ENCODE measurements at places on chromosomes 13 and 19.

GRCh38 chr19:46376241-46377153 lies 29.6 kb downstream of the PPP5C start:
- no peak for DNase-seq

DNA sequence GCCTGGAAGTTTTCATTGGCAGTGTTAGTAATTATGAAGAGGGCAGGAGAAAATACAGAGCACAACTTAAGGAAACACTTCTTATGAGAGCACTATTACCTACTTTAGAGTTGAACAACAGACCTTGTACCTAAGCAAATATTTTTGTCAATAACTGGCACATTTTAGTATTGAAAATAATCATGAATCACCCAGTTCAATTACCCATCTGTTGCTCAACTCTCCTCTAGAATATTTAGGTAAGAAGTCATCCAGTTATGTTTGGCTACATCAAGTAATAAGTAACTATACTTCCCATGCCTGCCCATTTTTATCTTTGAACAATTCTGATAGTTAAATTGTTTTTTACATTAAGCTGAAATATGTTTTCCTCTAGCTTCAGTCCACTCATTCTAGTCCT lies 893.4 kb downstream of the DIAPH3 start:
- no peak for DNase-seq

- DNase-seq: peak; percentile 87
Measured at GRCh38 chr19:8209462-8210378, 550 bp downstream of the CERS4 start.

DNA sequence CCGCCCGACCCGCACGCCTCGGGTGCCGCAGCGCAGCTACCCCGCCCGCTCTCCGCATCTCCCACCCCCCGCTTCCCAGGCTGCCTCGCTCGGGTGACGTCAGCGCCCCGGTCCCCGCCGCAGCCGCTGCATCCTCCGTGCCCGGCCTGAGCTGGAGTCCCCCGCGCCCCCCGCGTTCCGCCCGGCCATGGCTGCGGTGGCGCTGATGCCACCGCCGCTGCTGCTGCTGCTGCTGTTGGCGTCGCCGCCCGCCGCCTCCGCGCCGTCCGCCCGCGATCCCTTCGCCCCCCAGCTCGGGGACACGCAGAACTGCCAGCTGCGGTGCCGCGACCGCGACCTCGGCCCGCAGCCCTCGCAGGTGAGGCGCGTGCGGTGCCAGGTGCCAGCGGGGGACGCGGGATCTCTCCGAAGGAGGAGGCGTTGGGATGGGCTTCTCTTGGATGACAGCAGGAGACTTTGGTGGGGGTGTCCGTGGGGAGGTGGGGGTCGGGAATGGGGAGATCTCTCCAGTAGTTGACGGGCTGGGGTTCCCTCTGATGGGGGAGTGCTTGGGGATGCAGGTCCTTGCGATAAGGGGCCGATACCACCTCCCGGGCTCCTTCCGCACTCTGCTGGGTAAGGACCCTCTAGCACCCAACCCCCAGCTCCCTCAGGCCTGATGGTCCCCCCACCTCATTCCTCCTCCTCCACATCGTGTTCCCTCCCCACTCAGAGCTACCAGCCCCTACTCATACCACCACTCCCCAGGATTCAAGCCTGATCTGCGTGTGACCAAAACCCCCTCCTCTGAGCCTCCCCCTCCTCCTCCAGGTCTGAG lies at the start of gene TMEM59L:
Gene TMEM59L (plus strand): TSS at position 99 of the 817 bp plus-strand sequence. CDS start 89 bp downstream, at position 188.
- DNase-seq: no peak

DNA sequence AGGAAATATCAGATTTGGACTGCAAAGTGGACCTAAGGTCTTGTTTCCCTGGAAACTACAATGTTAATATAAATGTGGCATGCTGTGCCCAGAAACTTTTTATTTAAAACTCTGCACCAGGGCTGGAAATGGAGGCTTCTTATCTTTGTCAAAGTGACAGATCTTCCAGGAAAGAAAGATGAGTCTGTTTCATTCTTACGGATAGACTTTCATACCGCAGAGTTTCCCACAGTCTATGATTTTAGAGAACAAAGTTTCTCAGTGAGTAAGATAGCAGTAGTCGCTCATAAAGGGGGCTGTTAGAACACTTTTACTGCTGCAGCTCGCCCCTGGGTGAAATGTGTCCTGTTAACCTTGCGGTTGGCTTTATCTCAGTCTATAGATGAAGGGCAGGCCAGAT lies 6.7 kb downstream of the CLEC11A start:
- DNase-seq: no peak

GRCh38 chr19:33394723-33395560 lies 21.4 kb downstream of the CEBPG start:
- no peak for DNase-seq

DNA sequence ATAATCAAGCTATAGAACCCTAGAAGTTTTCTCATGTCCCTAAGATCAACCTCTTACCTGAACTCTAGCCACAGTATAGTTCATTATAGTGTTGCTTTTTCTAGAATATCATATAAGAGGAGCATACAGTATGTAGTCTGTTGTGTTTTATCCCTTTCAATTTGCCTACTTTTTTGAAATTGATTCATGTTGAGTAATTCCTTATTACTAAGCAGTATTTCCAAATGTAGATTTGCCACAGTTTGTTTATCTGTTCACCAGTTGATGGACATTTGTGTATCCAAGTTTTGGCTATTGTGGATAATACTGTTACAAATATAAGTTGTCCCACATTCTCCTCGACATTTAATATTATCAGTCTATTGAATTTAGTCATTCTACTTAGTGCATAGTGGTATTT lies 138.0 kb downstream of the LMO7 start:
- no peak for DNase-seq

- DNase-seq: no peak
Measured at GRCh38 chr13:31242916-31243315, 43.1 kb downstream of the B3GLCT start.

DNA sequence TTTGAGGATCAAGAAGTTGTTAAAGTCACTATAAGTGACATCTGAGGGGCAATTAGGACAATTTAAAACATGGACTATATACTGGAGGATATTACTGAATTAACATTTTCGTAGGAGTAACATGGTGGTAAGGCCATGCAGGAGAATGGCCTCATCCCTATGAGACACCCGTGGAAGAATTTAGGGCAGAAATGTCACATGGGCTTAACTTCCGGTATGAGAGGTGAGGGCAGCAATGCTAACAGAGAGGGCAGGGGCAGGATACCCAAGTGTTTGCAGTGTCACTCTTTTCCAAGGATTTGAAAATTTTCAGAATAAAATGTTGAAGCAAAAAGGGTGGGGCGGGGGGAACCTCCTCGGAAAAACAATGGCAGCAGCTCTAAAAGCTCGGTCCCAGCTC lies 23.6 kb downstream of the RANBP3 start:
- DNase-seq: no peak

GRCh38 chr13:25574437-25575411 lies 202.9 kb downstream of the ATP8A2 start:
- DNase-seq: peak; percentile 45

DNA sequence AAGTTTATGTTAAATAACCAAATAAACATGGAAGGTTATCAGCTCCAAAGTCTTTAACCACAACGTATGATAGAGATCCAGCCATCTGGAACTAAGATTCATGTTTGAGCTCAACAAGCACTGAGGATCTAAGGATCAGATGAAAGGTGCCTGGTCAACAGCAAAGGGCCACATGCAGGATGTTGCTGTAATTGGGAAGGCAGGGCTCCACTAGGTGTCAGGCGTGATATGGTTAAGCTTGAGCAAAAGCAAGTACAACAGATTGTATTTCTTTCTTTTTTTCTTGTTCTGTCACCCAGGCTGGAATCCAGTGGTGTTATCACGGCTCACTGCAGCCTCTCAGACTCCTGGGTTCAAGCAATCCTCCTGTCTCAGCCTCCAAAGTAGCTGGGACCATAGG lies 12.0 kb downstream of the EBPL start:
- no peak for DNase-seq

DNA sequence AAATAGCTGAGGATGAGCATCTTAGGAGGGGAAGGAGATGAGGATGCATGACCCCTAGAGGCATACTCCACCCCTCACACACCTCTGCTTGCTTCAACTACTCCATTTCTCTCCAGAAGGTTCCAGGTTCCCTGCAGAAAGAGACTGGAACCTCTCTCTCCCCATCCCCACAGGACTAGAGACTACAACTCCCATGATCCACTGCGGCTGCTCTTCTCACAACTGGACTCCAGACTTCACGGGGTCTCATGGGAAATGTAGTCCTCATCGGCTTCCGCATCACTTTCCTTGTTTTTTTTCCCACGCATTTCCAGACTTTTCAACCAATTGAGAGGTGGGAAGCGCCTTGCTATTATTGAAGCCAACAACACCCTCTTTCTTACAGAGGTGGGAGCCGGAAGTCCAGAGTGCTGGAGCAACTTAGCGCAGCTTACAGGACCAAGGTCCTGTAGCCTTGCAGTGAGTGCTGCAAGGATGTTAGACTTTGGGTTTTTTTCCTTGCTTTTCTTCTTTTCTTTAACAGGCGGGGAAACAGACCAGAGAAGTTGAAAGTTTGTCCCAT lies 13.9 kb upstream of the CACNG6 start:
- peak; percentile 19 for DNase-seq

- DNase-seq: no peak
Measured at GRCh38 chr13:80923907-80924306, 583.0 kb upstream of the SPRY2 start.

- no peak for DNase-seq
Measured at GRCh38 chr13:82963226-82964099, 918.8 kb downstream of the SLITRK1 start.

- peak; percentile 76 for DNase-seq
Measured at GRCh38 chr19:14091081-14091812, 696 bp upstream of the SAMD1 start.

GRCh38 chr13:100240109-100240779 lies 151.4 kb downstream of the PCCA start:
- no peak for DNase-seq

DNA sequence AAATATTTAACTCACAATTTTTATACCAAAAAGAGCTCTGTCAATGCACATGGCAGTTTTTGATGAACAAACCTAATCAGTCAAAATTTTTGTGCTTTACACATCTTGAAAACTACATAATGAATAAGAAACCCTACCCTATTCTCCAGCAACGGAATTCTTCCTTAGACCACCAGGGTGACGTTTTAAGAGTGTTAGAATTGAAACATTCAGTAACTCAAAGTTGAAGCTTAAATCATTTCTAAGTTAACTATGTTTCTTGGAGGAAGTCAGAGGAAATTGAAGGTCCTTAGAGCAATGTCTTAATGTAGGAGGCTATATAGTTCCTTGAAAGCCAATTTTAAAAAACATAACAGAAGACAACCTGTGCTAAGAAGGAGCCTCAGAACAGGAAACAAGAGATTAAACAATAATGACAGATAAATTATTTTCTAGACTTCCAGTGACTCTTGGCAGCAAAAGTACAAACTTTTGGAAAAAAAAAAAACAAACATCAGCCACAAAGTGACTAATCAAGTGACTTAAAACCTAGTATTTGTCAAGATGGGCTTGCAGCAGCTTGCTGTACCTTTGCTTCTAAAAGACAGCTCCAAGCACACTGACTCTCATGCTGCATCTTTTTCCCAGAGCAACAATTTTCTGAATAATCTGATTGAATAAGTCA lies 6.2 kb downstream of the SPRY2 start:
- DNase-seq: no peak

DNA sequence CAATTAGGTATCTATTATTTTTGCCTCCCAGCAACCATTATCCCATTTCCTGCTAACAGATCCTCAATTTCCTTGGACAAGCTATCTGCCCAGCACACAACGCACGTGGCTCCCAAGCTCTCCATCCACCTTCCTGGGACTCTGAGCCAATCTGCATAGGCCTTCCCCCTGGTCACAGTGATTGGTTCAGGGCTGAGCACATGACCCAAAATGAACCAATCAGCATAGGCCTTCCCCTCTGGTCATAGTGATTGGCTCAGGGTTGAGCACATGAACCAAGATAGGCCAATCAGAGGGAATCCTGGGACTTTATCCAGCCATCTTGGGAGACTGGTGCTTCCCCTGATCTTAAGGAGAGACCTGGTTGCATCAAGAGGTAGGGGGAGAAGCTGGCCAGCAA lies 5.8 kb downstream of the CPAMD8 start:
- DNase-seq: no peak

DNA sequence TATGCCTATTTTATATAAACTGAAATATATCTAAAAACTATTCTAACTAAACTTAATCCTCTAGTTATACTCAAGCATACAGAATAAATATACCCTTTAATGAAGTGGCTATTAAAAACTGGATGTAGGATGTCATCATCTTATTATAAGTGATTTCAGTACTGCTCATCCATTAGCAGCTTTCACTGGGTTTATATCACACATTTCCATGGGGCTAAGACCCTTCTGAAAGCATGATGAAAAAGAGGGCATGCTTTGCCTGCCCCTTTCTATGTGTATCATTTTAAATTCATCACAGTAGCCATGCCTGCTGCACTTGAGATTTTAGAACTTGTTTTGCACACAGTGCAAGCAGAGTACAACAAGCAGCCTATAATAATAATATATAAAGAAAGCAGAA lies 477.5 kb downstream of the SLITRK6 start:
- no peak for DNase-seq

DNA sequence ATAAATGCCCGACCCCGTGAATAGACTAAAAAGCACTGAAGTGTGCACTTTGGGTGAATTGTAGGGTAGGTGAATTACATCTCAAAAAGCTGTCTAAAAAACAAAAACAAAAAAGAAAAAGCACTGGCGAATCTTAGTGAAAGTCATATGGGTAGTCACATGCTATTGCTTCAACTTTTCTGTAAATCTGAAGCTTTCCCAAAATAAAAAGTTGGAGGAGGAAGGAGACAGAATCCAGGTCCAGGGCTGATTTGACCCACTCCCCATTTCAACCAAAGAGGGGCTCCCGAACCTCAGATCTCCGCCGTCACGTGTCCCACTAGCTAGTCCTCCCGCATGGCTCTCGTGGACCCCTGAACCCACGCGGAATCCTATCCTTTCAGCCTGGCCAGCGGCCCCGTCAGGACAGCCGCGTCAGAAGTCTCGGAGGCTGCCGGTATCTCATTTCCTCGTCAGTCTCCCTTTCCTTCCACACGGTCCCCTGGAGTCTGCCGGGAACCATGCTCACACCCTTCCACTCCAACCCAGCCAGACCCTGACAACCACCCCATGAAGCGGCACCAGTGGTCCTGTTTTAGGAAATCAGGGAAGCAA lies 6.1 kb downstream of the PPP1R12C start:
- DNase-seq: no peak

GRCh38 chr13:107185889-107186288 lies 618.0 kb upstream of the ARGLU1 start:
- no peak for DNase-seq

GRCh38 chr13:78215458-78216108 lies 297.0 kb upstream of the EDNRB start:
- no peak for DNase-seq

DNA sequence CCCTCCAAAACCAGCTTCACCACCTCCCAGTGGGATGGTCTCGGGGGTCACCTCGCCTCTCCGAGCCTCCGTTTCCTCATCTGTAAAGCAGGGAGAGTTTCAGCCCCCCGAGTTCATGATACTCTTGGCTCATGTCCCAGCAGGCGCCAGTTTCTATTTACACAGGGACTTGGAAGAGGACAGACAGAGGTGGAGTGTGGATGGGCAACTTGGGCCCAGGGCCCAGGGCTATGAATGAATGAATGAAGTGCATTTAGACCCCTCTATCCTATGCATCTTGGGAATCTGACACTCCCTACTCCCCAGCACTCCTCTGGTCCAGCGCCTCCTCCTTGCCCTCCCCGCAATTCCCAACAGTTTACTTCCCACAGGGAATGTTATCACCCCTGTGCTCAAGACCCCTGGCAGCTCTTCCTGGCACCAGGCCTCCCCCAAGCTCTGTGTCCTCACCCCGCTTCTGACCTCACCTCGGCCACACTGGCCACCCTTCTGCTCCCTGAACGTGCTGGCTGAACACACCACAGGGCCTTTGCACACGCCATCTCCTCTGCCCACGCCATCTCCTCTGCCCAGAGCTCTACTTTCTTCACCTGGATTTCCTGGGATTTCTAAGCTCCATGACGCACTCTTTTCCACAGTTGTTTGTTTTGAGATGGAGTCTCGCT lies 4.9 kb upstream of the C2CD4C start:
- no peak for DNase-seq
